ENCODE measurements at places on chromosomes 3 and 15.

DNA sequence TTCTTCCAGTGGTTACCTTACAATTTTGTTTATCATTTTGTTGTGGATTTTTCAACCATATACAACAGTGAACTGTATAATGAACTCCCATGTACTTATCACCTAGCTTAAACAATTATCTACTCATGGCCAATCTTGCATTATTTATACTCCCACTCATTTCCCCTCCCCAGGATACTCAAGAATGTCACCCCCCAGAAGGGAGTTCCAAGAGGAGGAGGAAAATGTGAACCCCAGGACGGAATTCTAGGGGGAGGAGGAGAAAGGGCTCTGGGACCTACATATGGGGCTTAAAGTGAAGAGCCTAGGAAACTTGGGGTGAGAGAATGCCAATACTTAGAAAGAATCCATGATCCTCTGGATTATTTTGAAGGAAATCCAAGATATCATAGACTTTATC lies 59.3 kb downstream of the TSC22D2 start:
- no peak for DNase-seq

GRCh38 chr3:8324747-8325146 lies 176.9 kb upstream of the LMCD1 start:
- DNase-seq, result no peak

GRCh38 chr3:157117206-157117605 lies 42.7 kb downstream of the CCNL1 start:
- no peak for DNase-seq

GRCh38 chr3:72756900-72757299 lies 91.3 kb downstream of the SHQ1 start:
- DNase-seq, result no peak

GRCh38 chr3:48119505-48120193 lies 68.6 kb downstream of the CDC25A start:
- no peak for DNase-seq

DNA sequence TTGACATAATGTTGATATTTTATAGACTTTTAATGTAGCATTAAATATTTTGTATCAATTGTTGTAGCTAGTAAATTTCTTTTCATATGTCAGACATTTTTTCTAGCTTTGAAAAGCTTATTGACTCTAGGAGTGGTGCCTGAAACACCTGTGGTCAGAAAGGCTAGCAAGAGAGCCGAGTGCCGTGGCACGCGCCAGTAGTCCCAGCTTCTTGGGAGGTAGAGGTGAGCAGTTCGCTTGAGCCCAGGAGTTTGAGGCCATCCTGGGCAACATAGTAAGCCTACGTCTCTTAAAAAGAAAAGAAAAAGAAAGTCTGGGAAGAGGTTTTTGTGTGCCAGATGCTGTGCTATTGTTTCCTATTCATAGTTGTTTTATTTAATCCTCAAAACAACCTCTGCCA lies 198.2 kb downstream of the FEZF2 start:
- no peak for DNase-seq

- no peak for DNase-seq
Measured at GRCh38 chr3:154227531-154227930, 96.8 kb downstream of the DHX36 start.

DNA sequence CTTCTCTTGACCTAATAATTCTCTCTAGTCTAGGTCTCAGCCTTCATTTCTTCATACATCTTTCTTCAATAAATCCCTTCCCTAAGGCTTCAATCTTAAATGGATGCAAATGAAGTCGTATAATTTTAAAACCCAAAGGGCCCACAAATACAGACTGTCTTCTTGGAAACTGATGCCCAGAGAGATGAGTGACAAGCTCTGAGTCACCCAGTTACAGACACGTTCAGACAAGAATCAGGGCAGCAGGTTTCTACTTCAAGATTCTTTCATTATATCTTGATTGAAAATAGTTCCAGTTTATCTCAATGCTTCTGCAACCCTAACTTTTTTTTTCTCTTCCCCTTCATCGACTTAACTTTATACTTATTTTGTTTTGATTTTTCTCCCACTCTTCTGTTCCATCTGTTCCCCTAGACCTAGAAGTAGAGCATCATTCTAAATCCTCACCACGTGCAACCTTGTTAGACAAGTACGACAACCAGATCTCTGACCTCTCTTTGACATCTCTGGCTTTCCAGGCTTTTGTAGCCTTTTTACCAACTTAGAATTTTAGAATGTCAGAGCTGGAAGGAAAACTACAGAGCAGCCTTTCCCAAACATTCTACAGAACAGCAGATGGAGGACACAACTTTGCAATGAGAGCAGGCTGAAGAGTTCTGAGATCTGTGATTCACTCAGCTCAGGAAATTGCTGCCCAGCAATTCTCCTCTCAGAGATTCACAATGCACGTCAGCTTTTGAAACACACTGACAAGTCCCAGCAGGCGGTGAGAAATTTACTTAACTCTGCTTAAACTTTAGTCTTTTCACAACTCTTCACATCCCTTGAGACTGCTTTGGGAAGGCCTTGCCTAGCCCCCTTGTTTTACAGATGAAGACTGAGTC lies 25.3 kb downstream of the NCEH1 start:
- DNase-seq, result no peak

DNA sequence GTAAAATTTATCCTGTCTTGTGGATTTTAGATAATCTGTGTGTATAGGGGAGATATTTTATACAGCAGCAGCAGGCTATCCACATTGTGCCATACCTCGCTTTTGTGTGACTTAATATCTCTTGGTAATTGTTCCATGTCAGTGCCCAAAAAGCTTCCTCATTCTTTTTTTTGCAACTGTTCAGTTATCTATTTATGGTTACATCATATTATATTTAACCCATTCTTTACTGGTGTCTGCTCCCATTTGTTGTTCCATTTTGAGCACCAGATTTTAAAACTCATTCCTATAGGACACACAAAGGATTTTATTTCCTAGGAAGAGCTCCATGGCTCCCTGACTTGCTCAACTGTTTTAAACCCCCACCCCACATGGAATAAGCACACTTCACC lies 86.3 kb upstream of the RASGRP1 start:
- DNase-seq, result no peak

DNA sequence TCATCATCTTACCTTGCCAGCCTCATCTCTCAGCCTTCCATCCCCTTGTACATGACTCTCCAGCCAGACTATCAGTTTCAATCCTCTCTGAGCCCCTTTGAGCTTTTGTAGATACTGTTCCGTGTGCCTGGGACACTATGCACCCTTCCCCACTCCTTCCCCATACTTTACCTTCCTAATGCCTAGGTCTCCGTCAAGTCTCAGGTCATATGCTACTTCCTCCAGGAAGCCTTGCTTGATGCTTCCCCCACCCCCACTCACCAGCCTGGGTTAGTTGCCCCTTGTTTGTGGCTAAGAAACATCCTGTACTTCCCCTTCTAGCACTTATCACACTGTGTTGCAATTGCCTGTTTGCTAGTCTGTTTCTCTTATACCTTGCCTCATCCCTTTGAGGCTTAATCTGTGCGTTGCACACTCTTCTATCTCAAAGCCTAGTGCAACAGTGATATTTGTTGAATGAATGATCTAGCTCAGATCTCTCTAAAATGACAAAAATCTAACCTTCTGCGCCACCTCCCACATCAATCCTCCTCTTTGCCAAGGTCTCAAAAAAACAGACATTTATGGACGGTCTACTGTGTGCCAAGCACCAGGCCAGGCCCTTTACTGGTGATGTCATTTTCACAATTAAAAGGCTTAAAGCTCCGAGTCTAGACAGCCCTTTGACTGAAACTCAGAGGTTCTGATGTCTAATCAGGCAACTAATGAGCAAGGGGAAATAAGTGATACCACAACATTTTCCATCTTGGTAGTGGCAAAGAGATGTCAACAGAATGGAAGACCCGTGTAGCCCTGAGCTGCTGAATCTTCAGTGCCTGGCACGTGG lies 6.5 kb upstream of the USP3 start:
- DNase-seq, result no peak

- DNase-seq, result no peak
Measured at GRCh38 chr3:196406811-196407470, 25.3 kb downstream of the UBXN7 start.

GRCh38 chr15:57592836-57593420 lies 1.2 kb downstream of the MYZAP start:
- DNase-seq, result no peak

DNA sequence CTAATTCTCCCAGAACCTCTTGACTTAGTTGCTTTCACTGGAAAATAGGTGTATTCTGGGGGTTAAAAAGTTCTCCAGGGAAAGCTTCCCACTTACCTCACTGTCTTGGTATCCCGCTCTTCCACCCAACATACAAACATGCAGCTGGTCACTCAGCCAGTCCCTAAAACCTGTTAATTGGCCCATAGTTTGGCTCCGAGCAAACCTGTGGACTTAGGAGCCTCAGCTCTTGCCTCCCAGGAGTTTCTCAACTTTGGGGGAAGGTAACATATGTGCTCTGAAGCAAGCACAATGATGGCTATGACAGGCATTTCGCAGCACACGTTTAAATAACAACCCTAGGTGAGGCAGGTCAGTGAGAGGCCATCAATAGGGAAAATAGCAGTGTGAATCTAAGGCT lies 25.8 kb upstream of the LRRFIP2 start:
- DNase-seq, result no peak

DNA sequence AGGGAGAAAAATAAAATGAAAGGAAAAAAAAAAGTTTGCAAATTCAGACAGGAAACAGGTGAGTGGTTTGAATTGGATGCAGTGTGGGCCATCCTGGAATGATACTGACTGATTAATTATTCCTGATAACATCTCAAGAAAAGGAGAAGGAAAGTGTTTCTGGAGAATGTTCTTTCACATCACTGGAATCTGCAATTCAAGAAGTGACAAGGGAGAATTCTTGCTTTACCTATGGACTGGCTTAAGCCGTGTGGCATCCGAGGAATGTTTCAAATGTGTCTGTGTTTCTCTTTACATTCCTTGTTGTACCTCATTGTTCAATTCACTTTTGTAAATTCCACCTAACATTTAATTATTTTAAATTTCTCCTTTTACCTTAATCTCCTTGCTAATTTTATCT lies 465.0 kb downstream of the EPHB1 start:
- DNase-seq, result no peak

DNA sequence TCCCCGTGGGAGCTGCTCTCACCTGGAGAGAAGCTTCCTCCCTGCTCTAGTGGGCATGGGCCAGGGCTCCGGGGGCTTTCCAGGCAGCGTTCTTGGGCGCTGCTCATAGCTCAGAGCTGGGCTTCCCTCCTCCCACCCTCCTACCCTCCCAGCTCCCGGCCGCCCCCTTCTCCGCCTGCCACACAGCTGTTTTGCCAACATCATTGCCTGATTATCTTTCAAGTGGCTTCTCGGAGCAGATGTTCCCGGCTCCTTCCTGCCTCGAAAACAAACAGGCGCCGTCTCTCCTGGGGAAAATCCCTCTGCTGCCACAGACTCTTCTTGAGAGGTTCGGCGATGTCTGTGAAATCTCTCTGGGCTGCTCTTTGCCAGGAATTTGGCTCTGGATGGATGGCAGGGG lies 195.6 kb downstream of the RPLP1 start:
- DNase-seq, result no peak

- no peak for DNase-seq
Measured at GRCh38 chr3:48086705-48087104, 70.5 kb upstream of the MAP4 start.

GRCh38 chr3:39292961-39293360 lies 13.1 kb upstream of the CX3CR1 start:
- DNase-seq, result no peak

DNA sequence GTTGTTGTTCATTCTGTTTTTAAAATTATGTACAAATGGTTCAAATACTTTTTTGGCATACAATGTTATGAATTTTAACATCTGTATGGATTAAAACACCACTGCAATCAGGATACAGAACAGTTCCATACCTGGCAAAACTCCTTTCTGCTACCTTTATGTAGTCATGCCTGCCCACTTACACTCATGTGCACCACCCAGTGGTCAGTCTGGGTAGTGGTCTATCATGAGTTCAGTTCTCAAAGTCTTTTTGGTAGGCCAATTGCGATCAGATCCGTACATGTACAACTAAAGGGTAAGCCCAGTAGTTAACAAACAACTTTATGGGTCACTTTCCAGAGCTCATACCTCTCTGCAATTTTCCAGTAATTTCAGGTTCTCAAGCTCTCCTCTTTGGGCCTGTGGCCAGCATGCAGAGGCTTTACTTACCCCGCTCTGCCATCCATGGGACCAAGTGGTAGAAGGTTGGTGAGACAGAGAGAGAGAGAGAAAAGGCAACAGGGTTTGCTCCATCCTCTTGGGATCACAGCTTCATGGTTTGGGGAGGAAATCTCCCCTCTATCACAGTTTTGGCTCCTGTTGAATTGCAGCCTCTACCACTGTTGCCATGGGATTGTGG lies 63.9 kb upstream of the FAM98B start:
- no peak for DNase-seq

GRCh38 chr3:73485877-73486330 lies 138.8 kb downstream of the PDZRN3 start:
- no peak for DNase-seq

DNA sequence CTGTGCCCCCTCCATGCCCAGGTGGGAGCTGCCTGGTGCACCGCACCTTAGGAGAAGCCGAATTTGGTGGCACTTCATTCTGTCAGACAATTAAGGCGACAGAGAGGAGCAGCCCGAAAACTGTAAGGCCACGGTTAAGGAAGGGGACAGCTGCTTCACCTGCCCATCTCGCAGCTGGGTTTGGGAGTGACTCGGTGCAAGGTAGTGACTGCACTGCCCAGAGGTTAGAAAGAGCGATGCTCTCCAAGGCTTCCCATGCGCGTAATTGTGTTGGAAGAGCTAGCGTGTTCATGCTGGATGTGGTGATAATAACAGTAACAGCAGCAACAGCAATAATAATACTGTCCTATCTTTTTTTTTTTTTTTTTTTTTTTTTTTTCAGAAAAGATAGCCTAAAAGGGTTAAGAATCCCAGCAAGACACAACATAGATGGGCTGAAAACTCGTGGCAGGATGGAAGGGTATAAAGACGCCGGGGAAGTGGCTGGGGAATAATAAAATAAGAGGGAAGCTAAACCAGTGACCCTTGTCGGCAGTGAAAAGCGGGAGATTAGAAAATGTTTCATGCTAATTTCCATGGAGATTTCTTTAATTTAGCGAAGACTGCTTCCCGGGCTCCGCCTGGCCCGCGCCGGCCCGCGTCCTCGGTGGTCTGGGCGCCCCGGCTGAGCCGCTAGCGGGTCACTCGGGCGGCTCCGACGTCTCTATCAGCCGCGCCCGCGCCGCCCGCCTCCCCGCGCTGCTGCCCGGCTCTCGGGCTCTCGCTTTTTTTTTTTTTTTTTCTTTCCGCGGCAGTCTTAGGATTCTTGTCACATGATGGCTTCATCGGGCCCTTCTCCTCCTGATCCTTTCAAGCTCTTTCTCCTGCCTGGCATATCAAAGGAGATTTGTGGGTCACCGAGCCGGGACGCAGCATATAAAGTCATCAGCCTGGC lies 617.1 kb downstream of the NR2F2 start:
- DNase-seq, result no peak

- DNase-seq, result no peak
Measured at GRCh38 chr3:185207931-185208746, 45.7 kb downstream of the EHHADH start.

GRCh38 chr15:56307180-56307579 lies 58.0 kb upstream of the TEX9 start:
- no peak for DNase-seq
